Forelimb muscle (tissue), 1 donor: ENCODE measurements at places on chromosomes 1 and 21. TPM values are rescaled to one million over a fixed set of nuclear protein-coding genes. Genes with fewer than 3 reads are reported as not detected.

Gene CD164L2
- not detected for polyA plus RNA-seq

Gene GSTM2
- polyA plus RNA-seq, result 190 TPM

DNA sequence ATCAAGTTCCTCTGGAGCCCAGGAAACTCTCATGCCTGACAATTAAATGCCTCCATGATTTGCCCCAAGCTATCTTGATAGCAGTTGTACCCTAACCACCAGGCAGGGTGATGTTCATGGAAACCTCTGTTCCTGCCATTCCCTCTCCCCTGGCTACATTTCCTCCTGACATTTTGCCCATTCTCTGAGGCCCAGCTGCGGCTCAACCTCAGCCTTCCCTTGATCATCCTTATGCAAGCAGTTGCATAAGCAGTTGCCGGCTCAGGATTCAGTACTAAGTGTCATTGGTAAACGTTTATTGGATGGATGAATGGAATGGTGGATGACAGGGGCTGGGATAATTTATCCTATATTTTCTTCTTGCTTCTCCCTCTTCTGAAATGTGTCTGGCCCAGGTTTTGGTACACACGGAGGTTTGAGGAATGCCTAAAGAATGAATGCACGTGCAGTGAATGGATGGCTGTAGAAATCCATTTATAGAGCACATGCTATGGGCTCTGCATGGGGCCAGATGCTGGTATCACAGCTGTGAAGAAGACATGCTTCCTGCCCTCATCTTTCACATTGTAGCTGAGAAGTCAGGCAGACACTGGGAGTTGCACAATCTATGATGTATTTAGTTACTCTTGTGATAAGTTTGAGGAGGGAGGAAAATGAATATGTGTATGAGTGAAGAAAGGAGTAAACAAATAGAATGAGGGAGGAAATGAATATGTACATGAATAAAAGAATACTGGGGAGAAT is 261.8 kb downstream of the FOXD2 start:
- no peak for DNase-seq

- DNase-seq, result no peak
Observed at GRCh38 chr1:219076326-219076937, 97.2 kb upstream of the LYPLAL1 start.
